Thyroid gland (tissue), 4 donors: ENCODE measurements at places on chromosomes 4 and X.
A peak's percentile ranks its signal among the peaks of the same experiment; 100 is the strongest.

- no peak for DNase-seq
These were observed 6.4 kb upstream of the HERC3 start for GRCh38 chr4:88585917-88586316.

DNA sequence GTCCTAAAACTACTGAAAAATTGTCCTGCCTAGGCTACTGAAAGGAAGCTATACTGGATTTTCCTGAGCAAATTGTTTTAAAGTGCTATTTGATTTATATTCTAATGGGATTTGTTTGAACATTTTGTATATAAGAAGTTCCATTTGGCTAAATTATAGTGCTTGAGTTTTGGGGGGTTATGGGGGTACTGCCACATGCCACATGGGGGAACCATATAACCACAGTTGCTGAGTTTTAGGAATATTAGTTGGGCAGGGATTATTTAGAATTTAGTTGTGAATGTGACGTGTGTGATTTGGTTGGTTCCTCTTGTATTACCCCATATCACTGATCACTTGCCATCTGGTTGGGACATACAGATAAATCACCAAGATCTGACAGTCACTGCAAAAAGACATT, 224.5 kb upstream of the TAPT1 start:
- DNase-seq, result no peak

GRCh38 chr4:26388671-26389070, 67.9 kb downstream of the RBPJ start:
- DNase-seq, result no peak

DNA sequence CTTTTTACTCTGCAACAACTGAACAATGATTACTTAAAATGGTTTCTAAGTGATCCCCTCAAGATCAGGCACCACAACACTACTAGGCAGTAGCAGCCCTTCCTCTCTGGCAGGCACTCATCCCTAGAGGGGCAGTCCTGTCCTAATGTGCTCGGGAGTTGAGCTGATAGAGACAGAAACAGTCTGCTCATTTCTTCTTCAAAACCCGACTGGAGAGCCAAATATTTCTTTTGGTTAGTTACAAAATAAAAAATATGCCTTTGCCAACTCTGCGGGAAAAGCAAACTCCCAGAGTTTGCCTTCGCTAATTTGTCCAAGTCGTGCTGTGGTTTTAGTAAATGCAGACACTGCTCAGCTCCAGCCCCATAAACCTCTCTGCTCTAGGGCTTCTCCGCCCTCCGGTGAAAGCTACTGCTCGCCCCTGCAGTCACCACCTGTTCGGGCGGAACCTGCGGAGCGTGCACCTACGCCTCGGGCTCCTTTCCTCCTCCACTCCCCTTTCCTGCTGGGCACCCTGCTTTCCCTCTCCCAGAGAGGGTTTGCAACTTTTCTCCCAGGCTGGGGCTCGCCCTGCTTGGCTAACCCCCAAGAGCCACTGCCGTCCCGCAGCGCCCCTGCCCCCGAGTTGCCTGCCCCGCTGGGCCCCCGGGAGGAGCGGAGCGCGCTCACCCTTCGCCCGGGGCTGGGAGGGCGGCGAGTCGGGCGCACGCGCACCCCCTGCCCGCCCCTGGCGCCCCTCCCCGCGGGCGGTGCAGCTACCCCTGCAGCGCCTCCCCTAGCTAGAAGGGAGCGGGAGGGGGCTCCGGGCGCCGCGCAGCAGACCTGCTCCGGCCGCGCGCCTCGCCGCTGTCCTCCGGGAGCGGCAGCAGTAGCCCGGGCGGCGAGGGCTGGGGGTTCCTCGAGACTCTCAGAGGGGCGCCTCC, at the start of gene NPNT:
TSS of gene NPNT (plus strand) at position 812 of the 923 bp plus-strand sequence. CDS start 182 bp downstream, outside the sequence.
- peak; percentile 86 for DNase-seq

GRCh38 chr4:186701273-186701672, 22.4 kb downstream of the FAT1 start:
- DNase-seq, result peak; percentile 24

DNA sequence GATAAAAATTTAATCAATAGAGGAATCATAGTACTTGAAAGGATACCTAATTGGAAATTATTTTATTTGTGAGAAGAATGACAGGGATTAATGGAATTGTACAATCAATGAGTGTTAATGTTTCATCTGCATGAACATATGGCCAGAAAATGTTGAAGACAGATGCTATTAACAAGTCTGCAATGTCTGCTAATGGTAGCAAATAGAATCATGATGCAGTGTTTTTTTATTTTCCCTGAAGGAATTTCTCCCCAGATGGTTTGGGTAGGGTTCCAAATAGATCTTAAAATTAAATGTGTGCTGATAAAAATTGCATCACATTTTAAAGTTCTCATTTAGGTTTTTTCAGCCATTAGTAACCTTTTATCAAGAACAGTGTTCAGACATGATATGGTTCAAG, 291.3 kb upstream of the TRAM1L1 start:
- DNase-seq, result no peak

DNA sequence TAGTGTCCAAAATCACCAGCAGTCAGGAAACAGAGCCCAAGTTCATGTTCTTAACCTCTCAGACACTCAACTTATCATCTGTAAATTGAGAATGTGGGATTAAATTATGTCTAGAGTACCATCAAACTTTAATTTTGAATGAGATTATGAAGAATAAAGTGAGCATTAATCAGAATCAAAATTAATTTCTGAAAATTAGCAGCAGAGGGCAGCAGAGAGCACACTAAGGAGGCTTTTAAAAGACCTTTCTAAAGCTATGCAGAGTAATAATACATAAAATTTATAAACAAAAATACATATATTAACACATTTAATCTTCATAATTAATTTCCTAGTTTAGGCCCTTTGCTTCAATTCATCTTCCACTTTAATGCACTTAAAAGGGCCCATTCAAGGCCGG, 7.1 kb downstream of the TASL start:
- no peak for DNase-seq

GRCh38 chrX:72663737-72664136, 50.4 kb downstream of the PHKA1 start:
- DNase-seq, result no peak

- no peak for DNase-seq
These were observed 328.5 kb downstream of the PPP3CA start for GRCh38 chr4:101018836-101019235.

GRCh38 chr4:140153419-140153717, 616 bp downstream of the MAML3 start:
- DNase-seq, result no peak

- no peak for DNase-seq
These were observed 35.0 kb upstream of the HMX1 start for GRCh38 chr4:8906668-8906970.

- no peak for DNase-seq
These were observed 92.1 kb upstream of the COX18 start for GRCh38 chr4:73161527-73162185.

- DNase-seq, result no peak
These were observed 74.4 kb upstream of the NAP1L2 start for GRCh38 chrX:73289039-73289438.
